Fibroblast of upper back skin (primary cell): ENCODE measurements at places on chromosomes 12 and 14.

DNA sequence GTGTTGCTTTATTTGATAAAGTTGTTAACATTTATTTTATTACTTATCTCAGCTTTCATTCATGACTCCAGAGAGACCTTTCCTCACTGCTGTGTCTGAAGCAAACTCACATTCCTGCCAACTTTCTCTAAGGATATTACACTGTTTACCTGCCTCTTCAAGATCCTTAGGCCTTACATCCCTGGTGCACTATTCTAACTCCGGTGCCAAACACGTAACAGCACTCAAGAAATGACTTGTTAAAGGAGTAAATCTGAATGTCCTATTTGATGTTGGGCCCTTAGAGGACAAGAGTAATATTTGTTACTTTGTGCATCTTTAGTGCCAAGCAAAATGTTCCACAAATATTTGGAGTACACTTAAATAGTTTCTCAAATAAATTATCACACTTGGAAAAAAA, 324.1 kb upstream of the FLRT2 start:
- no peak for DNase-seq

DNA sequence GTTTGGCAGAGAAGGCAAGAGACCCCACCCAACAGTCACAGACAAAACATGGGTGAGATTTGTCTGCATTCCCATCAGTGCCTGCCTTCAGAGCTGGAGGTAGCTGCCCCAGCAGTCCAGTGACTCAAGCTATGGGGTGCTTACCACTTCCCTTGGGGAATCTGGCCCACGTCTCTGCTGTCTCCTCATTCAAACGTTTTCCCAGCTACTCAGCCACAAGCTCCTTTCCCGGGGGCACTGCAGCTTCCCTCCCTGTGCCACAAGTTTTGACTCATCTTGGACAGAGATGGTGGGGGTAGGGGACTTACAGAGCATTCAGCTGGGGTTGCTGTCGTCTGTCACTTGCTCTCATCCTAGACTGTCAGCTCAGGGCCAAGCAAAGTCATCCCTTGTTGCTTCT, 66.6 kb downstream of the FBXL14 start:
- DNase-seq, result peak; percentile 85

DNA sequence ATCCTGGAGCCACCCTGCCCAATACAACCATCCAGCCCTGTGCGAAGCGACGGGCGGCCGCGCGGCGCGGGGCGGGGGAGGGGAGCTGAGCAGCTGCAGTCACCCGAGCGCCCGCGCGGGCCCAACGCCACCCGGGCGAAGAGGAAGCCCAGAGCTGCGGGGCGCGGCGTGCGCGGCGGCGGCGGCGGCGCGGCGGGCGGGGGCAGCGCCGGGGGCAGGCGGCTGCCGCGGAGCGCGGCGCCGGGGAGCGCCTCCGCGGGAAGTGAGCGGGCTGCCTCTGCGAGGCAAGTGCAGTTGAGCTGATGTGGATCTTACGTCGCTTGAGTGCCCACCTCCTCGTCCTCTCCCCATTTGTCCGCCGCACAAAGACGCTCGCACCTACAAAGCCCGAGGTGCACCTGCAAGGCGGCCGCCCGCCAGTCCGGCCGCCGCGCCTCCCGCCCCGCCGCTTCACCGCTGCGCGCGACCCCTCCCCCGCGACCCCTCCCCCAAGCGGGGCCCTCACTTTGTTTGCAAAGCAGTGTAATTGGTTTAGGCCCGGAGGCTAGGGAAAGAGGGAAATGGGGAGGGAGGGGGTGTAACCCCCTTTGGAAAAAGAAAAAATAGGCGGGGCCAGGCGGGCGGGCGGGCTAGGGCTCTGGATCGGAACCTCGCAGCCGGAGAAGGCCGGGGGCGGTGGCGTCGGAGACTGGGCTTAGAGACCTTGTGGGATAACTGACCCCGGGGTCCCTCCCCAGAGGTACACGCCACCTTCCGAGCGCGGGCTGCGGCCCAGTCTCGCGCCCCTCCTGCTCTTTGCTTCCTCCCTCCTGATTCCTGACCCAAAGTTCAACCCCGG, at the start of the genes FOXA1 and TTC6:
Gene FOXA1, minus strand, starts transcription at position 279 of the 838 bp plus-strand sequence. Its CDS starts 277 bp downstream, at position 2.
Gene TTC6, plus strand, starts transcription at position 659 of the 838 bp plus-strand sequence. CDS start 26,436 bp downstream, outside the sequence.
- no peak for DNase-seq

- no peak for DNase-seq
These were observed 10.5 kb upstream of the BTG1 start for GRCh38 chr12:92156139-92156538.

DNA sequence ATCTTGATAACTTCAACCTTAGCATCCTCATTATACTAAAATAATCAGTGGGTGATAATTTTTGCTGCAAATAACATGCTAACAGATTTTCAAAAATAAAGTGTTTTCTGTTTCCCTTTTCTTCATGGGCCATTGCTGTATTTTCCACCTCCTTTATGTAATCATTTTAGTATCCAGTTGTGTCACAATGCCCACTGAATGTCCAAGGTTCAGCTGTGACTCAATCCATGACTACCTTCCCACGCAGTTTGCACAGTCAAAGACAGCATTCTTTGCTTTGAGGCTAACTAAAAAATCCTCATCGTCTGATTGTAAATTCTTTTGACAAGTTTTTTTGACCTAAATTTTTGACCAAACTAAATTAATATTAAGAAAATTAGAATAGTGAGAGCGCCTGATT, 474.1 kb downstream of the FLRT2 start:
- peak; percentile 37 for DNase-seq

GRCh38 chr14:56555921-56556570, 23.6 kb upstream of the TMEM260 start:
- DNase-seq, result peak; percentile 25

- DNase-seq, result peak; percentile 96
These were observed 170.1 kb upstream of the PWP1 start for GRCh38 chr12:107515446-107515958.

GRCh38 chr12:130179621-130180020, 17.4 kb downstream of the FZD10 start:
- DNase-seq, result no peak

- DNase-seq, result no peak
These were observed 10.5 kb downstream of the CACNA2D4 start for GRCh38 chr12:1907652-1908611.

DNA sequence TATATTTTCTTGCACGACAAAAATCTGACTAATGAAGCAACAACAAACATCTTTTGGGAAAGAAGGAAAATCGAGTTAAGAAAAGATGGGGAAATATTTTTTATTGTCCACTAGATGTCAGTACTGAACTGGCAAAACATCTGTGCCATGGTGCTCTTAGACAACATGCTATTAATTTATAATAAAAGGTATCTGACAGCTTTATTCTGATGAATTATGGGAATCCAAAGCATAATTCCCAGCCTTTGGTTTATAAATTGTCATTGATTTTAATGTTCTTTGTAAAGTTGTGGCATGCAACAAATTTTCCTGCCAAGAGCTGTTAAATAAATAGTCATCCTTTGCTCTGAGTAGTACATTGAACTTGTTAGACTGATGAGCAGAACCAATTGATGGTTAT, 231.2 kb downstream of the ETNK1 start:
- peak; percentile 41 for DNase-seq

DNA sequence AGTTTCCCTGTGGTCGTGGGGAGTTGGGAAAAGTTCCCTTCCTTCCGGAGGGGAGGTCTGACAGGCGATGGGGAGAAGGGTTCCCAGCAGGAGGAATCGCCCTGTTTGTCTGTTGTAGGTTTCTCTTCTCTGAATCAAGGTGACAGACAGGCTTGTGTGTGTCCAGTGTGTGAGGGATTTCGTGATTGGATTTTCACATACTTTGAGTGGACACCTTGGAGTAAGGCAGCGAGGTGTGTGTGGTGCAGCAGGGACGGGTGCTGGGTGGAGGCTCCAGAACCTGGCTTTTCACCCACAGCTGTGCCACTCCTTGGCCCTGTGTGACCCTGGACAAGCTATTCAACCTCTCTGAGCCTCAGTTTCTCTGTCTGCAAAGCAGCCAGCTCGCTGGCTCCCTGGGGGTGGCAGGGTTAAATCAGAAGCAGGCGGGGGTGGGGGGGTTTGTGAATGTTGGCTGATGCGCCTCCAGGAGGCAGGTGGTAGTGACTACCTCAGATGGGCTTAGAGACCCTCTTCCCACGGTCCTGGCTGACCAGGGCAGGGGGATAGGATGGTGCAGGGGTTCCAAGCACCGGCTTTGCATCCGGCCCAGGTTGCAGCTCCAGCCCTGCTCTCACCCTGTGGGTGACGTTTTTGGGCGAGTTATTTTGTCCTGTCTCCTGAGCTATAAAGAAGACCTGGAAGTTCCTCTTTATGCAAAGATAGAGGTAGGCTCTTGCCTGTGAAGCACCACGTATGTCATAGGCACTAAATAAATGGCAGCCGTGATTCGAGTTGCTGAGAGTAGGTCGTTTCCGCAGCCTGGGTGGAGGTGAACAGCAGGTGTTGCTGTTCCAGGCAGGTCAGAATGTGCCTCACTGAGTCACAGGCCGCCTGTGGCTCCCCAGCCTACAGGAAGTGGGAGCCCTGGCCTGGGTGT, 679 bp downstream of the BDKRB2 start:
- DNase-seq, result peak; percentile 11

DNA sequence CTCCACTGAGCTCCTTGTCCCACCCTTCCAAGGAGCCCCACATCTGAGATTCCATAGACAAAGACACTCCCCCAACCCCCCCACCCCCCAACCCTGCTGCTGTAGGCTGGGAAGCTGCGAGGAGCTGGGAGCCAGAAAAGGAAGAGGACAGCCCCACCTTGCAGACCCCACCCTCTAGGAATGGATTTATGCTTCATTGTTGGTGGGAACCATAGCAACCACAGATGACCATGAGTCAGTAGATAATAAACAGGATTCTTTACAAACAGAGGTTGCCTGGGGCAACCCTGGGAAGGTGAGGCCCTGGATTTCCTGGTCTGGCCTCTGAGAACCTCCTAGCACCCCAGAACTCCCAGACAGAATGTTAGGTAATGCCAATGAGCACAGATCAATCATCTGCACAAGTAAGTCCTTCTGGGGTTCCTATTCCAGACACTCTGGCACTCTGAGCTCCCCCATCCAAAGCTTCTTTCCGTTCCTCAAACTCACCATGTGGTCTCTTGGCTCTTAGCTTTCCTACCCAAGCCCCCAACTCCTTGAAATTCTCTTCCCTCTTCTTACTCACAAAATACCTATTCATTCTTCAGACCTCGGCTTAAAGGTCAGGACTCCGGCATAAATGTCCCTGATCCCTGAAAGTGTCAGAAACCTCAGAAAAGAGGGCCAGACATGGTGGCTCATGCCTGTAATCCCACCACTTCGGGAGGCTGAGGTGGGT, 15.2 kb upstream of the PLEKHG6 start:
- peak; percentile 49 for DNase-seq

DNA sequence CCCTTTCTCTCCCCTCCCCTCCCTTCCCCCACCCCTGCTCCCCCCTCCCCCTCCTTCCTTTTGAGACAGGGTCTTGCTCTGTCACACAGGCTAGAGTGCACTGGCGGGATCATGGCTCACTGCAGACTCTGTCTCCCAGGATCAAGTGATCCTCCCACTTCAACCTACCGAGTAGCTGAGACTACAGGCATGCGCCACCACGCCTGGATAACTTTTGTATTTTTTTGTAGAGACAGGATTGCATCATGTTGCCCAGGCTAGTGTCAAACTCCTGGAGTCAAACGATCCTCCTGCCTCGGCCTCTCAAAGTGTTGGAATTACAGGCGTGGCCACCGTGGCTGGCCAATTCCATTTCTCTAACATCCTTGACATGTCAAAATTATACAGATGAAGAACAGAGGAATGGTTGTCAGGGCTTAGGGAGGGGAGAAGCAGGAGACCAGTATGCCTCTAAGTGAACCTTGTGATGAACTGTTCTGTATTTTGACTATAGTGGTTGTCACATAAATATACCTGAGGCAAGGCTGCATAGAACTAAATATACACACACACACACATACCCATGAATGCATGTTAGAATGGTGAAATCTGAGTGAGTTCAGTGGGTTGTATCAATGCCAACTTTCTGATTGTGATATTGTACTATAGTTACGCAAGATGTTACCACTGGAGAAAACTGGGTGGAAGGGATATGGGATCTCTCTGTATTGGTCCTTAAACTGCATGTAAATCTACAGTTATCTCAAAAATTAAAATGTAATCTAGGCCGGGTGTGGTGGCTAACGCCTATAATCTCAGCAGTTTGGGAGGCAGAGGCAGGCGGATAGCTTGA, 3.6 kb upstream of the CFAP73 start:
- DNase-seq, result peak; percentile 8
